COLO829 (cell line): ENCODE measurements at places on chromosomes 7 and 10.

- peak; percentile 42 for DNase-seq
Measured at GRCh38 chr10:117699436-117700075, 157.0 kb downstream of the EMX2 start.

DNA sequence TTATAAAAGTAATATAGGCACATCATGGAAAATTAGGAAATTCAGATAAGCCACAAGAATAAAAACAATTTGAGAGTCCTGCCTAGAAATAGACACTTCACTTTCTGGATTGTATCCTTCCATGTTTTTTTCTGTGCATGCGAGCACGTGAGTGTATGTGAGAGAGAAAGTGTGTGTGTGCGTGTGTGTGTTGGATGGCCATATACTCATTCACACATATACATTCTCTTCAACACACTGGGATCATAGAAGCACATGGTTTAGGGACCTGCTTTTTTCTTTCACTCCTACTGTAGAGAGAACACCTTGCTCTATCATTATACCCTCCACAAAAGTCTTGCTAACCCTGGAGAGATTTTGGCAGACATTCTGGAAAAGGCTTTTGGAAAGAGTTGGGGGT is 7.5 kb downstream of the FFAR4 start:
- no peak for DNase-seq

- DNase-seq, result no peak
Measured at GRCh38 chr10:114874827-114875411, 53.3 kb downstream of the FHIP2A start.

- no peak for DNase-seq
Measured at GRCh38 chr7:152423991-152424347, 11.8 kb downstream of the KMT2C start.

DNA sequence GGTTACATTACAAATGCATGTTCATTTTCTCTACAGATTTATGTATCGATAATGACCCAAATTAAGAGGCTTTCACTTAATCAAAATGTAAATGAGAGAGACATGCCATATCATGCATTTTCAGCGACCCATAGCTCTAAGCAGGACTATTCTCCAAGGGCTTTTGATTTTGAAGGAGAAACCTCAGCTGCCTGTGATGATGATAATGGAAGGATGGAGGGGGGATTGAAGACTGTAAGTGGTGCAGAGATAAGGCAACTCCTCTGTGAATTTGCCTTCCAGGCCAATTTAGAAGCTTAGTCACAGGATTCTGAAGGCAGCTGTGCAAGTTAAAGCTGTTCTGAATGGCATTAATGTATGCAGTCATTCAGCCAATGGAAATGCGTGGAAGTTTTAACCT is 8.3 kb downstream of the VSTM2A start:
- no peak for DNase-seq

GRCh38 chr10:48800007-48800675 is 115.5 kb downstream of the WDFY4 start:
- DNase-seq, result no peak

DNA sequence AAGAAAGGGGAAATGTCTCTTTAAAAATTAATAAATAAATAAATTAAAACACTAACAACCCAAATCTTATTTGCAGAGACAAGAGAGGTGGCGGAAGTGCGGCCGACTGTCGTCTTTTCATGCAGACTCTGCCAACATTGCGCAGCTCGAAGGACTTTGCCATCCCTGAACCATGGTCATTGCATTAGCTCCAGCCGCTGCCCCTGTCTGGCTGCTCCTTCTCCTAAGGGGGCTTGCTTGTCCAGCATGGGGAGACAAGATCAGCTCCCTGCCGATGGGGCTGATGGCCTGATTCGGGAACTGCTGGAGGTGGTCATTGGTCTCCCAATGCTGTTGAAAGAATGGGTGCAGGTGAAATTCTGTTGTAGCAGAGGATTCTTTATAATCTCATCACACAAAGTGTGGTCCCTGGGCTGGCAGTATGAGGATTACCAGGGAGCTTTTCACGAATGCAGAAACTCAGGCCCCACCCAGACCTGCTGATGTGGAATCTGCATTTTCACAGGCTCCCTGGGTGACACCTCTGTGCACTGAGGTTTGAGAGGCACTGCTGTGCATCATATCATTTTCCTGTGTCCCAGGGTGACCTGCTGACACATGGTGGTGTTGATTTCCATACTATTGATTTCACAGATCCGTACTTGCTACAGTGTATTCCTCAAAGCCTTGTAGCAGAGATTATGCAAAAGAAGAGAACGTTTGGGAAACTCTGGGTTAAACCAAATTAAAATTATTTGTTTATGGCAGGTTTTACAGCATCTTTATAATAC is 172.4 kb upstream of the ZMIZ1 start:
- DNase-seq, result no peak

GRCh38 chr10:8275911-8276310 is 221.4 kb downstream of the GATA3 start:
- no peak for DNase-seq

GRCh38 chr7:3028071-3028757 is 15.5 kb downstream of the CARD11 start:
- no peak for DNase-seq

DNA sequence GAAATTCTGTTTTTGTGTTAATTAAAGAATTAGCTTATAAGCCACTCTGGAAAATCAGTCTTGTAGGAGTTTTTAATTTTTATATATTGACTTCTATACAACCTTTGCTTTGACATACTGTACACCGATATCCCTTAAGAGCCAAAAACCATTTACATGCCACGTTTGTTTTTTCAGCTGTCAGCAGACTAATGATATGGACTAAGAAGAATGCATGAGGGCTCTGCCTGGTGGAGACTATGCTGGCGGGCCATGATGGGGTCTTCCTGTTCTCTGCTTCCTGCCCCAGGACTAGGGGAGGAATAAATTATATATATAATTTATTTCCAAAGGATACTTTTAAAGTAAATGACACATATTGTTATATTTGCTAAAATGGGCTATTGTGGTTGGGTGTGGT is 96.3 kb downstream of the CDK14 start:
- no peak for DNase-seq
